ENCODE measurements at places on chromosomes 2 and 18.

DNA sequence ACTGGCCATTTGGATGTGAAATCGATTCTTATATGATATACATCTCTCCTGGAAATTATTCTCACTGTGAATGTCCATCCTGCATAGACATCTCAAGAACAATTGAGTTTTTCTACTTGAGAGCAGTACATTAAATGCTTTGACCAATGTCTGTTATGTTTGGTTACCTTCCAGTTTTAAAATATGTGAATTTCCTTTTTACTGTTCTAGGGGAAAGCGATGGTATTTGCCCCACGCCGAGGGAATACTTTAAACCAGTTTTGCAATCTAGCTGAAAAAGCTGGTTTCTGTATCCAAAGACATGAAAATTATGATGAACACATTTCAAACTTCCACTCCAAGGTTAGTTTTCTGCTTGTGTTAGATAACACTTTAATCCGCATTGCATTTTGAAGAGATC, 175.3 kb upstream of the SIX3 start:
- no peak for DNase-seq

- DNase-seq, result no peak
These were observed 18.2 kb downstream of the AOX1 start for GRCh38 chr2:200603972-200604371.

GRCh38 chr2:16015903-16016265, 75.5 kb downstream of the MYCN start:
- DNase-seq, result no peak

DNA sequence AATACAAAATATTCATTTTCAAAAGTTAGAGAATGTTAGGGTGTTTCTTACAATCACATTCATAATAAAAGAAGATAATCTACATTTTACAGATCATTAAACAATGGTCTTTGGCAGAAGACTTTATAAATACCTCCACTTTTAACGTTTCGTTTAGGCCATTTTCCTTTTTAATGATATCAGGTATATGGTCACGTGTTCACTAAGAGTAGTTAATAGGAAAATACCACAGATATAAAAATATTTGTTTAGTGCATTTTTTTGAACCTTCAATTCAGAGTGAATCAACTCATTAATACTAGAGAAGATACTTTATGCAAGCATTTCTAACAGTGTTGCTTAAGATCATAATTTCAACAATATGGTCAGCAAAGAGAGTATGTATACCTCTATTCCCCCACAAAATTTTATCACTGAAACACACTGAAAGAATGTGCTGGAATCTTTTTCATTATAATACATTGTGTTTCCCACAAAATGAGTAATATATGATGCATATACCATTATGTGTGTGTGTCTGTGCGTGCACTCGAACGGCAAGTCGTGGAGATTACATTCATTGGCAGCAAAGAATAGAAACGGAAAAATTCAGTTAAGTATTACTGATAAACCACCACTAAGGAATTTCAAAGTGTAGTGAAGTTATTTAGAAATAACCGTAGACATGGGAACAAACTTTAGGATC, 319.9 kb upstream of the THUMPD2 start:
- DNase-seq, result no peak

GRCh38 chr2:119483395-119483753, 40.9 kb downstream of the SCTR start:
- DNase-seq, result no peak

DNA sequence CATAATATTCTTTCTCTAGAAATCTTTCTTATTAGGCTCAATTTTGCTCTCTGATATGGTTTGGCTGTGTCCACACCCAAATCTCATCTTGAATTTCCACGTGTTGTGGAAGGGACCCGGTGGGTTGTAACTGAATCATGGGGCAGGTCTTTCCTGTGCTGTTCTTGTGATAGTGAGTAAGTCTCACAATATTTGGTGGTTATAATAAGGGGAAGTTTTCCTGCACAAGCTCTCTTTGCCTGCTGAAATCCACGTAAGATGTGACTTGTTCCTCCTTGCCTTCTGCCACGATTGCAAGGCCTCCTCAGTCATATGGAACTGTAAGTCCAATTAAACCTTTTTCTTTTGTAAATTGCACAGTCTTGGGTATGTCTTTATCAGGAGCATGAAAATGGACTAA, 73.8 kb downstream of the CAVIN2 start:
- no peak for DNase-seq

DNA sequence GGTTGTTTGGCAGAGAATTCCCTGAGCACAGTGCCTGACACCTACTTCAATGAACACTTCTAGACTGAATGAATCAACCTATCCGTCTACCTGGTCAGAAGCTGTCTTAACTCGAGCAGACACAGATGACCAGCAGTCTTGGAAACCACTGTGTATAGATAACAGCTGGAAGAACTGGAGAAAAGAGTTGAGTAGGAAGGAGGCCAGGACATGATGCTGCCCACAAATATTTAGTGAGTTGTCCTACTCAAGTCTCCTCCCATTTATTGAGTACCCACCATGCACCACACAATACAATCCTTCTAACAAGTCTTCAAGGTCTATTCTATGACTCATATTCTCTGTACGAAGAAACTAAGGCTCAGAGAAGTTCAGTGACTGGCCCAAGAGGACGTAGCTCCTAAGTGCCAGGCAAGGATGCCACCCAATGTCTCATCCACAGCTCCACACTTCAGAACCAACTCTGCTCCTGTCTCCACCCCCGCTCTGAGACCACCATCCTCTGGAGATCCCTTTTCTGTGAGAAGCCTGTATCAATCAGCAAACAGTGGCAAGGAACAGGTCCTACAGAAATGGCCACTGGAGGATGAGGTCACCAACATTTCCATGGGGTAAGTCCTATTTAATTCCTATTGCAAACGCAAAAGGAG, 62.2 kb downstream of the GALNT14 start:
- no peak for DNase-seq

GRCh38 chr2:109382951-109383350, 230.8 kb downstream of the SEPTIN10 start:
- no peak for DNase-seq

DNA sequence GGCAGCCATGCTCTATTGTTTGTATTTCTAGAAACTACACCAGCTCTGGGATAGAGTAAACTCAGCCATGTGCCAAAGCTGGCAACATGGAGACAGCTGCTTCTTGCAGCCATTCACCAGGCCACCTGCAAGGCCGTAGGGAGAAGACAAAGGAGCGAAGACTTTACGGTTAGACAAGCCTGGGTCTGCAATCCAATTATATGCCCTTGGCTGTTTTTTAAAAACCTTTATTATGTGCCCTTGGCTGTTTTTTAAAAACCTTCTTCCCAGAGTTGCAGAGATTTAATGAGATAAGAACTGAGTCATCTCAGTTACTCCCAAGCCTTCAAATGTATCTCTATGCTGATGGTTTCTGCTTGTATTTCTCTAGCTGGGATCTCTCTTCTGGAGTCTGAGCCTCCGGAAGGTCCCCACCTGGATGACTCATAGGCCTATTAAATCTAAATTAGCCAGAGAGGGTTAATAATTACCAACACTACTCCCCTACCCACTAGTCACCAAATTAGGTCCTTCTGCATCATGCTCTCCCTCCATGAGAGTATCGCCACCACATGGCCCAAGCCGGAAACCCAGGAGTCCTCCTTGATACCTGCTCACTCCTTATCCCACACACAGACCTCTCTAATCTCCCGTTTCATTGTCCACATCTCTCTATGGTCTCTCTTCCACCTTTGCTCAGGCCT, 17.5 kb upstream of the DPP4 start:
- no peak for DNase-seq

GRCh38 chr18:56574861-56575260, 63.5 kb downstream of the TXNL1 start:
- no peak for DNase-seq

DNA sequence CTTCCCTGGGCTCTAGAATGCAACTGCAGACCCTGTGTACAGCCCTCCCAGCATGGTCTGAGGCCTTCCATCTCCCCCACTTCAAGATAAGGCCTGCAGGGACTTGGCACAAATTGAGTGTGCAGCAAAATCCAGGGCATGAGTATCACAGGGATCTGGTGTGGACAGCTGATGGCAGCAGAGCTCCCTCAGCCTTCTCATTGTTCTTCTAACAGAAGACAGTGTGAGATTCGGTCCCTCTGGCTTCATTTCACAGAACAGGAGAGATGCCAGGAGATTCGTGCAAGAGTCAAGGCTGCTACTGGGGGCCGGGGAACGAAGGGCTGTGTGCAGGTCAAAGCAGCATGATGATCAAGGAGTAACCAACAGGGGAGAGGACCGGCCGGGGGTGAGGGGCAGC, 85.8 kb downstream of the UXS1 start:
- DNase-seq, result no peak

GRCh38 chr2:238689331-238689730, 158.6 kb upstream of the TWIST2 start:
- no peak for DNase-seq

GRCh38 chr2:43367012-43367782, 140.8 kb upstream of the ZFP36L2 start:
- DNase-seq, result no peak

DNA sequence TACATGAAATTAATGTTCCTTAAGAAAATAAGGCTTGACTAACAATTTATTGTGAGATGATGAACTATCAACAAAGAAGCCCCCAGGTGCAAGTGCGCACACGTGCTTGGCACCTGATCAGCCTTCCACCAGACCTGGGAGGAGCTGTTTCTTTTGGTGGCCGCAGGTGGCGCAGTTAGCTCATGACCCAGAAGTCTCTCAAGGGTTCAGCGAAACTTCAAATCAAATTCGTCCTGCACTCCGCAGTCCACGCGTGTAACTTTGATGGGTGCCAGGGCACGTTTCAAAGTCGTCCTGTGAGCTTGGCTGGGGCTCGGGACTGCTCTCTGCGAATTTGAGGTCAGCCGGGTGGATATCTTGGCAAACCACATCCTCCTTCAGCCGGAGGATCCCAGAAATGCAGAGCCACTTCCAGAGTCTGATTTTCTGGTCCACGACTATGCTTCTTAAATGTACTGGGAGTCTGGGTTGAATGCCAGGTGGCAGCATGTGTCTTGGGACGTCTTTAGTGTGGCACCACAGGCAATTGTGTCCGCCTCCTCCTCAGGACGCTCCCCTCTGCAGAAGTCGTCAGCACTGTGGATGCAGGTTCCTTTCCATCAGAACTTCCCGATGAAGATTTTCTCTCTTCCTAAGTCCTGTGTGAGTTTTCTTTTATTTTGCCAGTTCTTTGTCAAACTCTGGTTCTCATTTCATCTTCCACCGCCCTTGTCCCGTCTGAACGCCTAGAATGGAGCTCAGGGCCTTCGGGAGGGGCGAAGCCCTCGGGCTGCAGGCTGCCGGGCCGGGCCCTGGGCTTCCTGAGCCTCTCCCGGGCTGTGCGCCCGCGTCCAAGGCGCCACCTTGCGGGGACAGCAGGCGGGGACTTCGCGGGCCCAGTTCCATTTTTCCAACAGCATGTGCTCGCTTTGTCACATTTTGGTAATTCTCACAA, 61.3 kb upstream of the RAPGEF4 start:
- peak; percentile 49 for DNase-seq

DNA sequence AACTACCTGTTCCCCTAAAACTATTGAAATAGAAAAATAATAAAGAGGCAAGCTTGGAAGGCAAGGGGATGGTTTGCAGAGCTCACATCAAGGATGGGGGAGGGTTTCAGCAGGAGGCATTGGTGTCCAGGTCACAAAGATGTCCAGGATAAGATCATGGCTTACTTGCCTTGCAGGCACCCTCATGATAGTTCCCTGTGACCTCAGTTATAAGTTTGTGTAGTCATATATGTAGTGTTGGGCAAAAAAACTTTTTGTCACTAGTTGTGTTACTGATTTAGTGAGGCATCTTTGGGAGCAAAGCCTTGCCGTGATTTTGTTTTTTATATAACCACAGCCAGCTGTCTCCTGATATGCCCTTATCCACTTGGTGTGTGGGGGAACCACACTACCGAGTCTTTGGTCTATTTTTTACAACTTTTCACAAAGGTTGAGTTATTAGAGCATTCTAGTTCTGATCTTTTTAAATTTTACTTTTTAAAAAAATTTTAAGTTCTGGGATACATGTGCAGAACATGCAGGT, 53.3 kb downstream of the IL1R2 start:
- no peak for DNase-seq

- DNase-seq, result no peak
These were observed 788.1 kb downstream of the TRIB2 start for GRCh38 chr2:13504808-13505207.

GRCh38 chr2:44686561-44686960, 254.9 kb upstream of the SIX3 start:
- DNase-seq, result no peak

DNA sequence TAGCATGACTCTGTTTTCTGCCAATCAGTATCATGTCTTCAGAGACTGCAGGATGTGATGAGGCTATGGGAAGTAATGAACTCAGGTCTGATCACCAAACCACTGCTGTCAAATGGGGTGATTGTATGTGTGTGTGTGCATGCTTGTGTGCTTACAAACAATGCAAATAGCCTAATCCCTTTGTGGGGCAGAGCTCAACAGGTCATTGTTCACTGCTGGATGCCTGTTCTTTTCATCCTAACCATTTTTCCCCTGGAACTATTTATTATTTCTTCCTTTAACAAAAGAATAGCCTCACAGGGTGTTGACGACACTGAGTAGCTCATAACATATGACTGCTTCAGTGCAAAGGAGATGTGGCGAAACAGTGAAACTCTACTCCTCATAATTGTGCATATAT, 55.9 kb downstream of the NXPH2 start:
- DNase-seq, result no peak

DNA sequence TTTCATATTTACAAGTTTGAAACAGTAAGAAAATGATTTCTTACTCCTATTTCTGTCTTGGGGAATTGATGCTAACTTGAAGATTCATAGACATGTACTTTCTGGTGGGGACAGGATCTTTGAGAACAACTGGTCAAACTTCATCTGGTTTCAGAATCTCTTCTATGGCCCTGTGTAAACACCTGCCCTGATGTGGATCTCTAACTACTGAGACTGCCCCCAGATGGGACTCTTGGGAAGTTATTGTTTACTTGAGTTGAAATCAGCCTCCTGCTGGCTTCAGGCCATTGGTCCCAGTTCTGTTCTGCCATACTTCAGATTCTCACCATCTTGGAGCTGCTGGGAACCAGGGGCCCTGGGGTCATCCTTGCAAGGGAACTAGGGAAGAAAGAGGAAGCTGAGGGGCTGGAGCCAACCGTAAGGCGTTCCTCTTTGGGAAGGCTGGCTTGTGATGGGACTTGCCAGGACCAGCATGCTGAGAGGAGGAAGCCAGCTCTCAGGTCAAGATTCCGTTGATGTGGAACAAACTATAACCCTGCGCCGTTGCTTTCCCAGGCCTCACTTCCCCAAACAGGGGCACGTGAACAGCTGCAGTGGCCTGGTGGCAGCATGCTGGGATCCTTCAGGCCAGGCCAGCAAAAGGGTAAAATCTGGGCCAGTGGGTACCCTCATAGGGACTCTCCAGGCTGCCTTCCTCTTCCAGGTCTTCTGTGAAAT, 135.5 kb upstream of the CXCR4 start:
- DNase-seq, result no peak

GRCh38 chr2:157627594-157628476, 829 bp downstream of the ACVR1C start:
- peak; percentile 35 for DNase-seq

- no peak for DNase-seq
These were observed 120.8 kb upstream of the CHAC2 start for GRCh38 chr2:53646788-53647187.

- DNase-seq, result no peak
These were observed 92.3 kb upstream of the CAPN13 start for GRCh38 chr2:30899516-30900054.

All from stimulated activated CD4-positive, alpha-beta T cell treated with anti-CD3 and anti-CD28 coated beads, Interleukin-4, amount 100 ng/mL, for 1 hour (primary cell).